Eye (tissue), 1 donor: ENCODE measurements at places on chromosomes 1 and 21.

DNA sequence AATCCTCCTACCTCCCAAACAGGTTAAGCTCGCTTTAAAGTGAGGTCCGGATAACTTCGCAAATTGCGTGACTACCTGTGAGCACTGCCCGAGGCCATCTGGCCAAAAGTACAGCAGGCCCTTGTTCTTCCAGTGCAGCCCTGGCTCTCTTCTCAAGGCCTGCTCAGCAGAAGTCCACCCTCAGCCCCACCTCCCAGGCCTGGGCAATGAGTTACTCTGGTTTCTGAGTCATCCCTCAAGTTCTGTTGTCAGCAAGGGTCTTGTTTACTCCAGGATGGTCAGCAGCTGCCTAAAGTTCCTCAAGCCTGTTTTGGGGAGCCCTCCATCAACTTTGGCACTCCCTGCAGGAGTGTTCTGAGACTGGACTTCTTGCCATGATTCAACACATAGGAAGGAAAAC, 101.7 kb downstream of the BCAR3 start:
- no peak for DNase-seq

- DNase-seq = no peak
Measured at GRCh38 chr1:16991571-16991970, 11.2 kb upstream of the MFAP2 start.

GRCh38 chr21:15283789-15284188, 219.0 kb upstream of the NRIP1 start:
- no peak for DNase-seq

- peak; percentile 81 for DNase-seq
Measured at GRCh38 chr1:209675565-209676154, 448 bp downstream of the G0S2 start.

DNA sequence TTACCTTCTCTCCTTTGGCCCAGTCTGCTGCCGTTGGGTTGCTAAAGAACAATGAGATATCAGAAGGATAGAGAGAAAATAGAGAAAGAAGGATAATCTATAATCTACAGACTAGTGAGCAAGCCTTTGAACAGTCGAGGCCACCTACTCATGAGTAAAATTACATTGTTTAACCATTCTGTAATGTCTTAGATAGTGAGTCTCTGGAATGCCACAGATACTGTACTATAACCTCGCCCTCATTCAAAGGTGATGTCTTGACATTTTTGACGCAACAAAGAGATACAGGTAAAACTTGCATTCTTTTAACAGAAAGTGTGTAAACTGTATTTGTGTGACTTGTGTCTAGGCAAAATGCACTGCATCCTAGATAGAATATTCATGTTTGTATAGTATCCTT, 77.9 kb downstream of the LAMC1 start:
- DNase-seq = no peak

GRCh38 chr1:64209221-64209620, 5.8 kb downstream of the UBE2U start:
- DNase-seq = no peak

DNA sequence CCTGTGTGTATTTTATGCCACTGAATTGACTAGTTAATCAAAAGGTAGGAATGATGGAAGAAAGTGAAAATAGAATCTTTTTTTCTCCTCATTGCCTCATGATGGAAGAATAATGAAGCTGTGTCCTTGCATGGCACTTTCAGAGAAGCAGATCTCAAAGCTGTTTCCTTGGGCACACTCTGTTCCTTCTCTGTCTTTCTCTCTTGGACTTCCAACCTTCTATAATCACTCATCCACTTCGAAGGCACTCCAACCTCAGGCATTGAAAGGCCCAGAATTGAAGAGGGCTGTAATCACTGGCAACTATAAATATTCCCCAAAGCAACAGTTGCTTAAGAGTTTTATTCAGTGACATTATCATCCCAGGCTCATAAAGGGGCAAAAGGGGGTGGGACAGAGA, 31.1 kb upstream of the DNASE2B start:
- no peak for DNase-seq

DNA sequence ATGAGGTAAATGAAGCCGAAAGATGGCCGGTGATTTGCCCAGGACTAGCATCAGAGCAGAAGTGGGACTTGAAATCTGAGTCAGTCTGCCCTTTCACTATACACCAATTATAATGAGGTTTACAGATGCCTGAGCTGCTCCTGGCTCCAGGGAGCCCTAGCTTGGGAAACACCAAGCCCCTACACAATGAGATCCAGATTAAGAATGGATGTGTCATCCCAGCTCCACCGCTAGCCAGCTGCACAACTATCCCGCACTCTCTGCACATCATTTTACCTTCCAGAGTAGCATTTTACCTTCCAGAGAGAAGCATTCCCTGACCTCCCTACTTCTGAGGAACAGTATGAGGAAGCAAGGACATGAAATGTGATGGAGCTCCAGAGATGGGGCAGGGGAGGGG, 27.0 kb downstream of the SERTAD4 start:
- peak; percentile 60 for DNase-seq

GRCh38 chr1:12151465-12151864, 15.3 kb upstream of the TNFRSF1B start:
- no peak for DNase-seq

GRCh38 chr1:1037366-1038327, 17.7 kb downstream of the AGRN start:
- no peak for DNase-seq

DNA sequence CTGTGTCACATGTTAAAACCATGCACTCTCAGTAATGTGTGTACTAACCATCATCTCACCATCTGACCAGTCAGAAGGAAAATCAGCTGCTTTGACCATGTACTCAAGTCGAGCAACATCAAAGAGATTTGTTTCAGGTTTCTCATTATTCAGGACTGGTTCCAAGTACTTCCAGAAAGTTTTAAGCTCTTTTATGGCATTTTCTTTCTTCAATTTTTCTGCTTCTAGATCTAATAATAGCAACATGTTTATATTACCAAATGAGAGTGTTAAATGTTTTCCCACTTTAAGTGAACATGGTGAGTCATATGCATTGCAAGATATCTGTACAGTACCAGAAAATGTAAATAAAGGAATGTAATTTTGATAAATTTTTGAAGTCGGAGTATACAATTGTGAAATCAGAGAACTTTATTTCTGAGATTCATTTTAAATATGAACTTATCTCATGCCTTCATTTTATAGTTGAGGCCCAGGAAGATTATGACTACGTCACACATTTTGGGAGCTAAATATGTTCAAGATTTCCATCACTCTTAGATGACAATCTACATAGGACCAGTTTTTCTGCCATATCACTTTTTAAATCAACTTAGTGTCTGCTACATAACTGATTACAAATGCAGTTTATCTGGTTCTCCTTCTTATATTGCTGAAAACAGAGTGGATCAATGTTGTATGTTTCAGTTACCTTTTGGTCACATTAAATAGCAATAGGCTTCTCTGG, 87.2 kb downstream of the SPAG17 start:
- no peak for DNase-seq

- no peak for DNase-seq
Measured at GRCh38 chr1:115669002-115669673, 27.4 kb downstream of the VANGL1 start.

DNA sequence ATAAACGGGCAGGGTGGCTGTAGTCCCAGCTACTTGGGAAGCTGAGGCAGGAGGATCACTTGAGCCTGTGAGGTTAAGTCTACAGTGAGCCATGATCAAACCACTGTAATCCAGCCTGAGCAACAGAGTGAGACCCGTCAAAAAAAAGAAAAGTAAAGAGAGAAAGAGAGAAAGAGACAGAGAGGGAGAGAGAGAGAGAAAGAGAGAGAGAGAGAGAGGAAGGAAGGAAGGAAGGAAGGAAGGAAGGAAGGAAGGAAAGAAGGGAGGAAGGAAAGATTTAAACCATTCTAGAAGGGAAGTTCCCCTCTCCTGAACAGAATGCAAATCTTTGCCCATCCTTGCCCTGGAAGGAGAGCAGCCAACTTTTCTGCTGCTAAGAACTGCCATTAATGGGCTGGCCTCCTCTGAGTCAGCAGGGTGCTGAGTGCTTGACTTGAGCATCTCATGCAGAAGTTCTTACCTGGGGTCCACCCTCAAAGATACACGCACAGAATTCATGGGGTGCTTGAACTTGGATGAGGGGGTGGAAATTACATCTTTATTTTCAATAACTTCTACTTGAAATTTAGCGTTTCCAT, 24.5 kb upstream of the TARDBP start:
- DNase-seq = no peak

DNA sequence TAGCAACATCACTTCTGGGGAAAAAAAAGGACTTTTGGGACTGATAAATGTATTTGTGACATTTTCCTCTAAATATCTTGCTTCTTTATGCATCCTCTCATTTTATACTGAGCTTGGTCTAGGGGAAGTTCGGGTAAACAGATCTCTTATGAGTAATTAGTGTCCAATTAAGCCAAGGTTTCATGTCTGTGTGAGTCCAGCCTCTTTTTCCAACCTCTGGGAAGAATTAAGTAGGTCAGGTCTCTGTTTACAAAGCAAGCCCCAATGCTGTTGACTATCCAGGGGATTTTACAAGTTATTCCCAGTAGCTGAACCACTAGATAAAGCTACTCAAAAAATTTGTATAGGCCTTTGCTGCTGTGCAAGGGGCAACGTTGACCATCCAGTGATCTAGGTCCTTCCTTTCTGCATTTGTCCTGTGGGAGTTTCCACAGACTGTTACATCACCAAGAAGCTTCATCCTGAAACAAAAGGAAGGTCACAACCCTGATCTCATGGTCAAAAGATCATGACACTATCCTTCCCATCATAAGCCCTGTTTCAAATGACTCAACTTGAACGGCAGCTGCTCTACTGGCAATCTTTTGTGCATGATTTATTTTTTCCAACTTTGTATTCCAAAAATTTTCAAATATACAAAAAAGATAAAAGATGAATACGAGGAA, 74.3 kb downstream of the ETS2 start:
- DNase-seq = no peak

DNA sequence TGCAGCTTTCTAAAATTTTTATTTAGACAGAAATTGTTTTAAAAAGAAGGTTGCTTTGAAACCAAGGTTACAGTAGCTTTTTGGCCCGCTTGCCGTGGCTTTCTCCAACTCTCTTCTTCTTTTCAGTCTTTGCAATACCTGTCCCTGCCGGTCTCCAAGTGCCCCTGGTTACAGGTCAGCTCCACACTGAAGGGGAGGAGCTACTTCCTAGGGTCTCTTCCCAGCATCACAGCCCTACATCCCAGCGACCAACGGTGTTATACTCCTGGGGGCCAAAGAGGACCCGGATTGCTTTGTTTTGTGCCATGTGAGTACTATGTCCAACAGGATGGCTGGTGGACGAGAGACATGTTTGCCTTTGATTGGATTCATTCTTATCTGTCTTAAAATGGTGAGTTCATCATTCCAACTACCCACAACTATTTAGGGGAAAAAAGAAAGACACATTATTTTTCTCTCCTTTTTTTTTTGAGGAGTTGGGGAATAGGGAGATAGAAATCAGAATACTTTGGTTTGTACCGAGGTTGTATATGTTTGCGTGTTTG, at the start of gene FNDC7:
TSS of gene FNDC7 (plus strand) at position 303 of the 545 bp plus-strand sequence. CDS start at position 329, 26 bp downstream.
- DNase-seq = no peak

DNA sequence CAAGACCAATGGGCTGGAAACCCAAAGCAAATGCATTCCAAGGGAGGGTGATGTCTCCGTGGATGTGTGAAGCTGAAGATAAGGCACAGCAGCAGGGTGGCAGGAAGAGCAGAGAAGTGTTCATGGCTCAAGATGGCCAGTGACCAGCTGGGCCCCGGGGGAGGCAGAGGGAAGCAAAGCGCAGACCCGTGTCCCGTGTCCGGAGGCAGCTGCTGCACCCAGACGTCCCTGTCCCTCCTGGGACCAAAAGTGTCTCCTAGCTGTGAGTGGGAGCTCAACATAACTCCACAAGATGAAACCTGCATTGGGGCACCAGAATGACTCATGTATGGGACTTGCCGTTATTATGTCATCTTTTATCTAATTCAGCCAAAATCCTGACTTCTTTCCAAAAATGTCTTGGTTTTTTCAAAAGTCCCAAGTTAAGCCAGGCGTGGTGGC, 118.2 kb downstream of the RIPK4 start:
- no peak for DNase-seq

DNA sequence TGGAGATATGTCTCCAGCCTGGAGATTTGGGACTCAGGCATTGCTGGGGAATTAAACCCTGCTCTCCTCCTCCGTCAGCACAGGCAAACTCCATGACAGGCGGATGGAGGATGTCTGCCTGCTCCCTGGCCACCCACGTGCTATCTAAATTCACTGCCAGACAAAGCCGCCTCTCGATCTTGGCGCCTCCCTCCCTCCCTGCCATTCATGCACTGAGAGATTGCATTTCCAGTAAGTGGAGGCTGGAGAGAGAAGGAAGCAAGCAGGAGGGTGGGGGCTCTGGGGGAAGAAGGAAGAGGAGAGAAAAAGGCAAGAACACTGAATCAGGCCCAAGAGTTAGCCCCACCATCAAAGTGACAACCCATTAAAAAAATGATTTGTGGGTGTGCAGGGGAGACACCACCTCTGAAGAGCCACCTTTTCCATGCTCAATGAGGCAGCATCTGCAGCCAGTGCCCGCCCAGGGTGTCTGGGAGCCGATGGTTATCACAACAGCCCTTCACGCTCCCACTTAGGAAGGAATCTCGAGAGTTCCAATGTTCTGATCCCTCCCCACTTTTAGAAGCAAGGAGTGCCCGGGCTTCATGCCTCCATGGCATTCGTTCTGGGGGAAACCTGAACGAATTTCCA, 183.0 kb downstream of the HIVEP3 start:
- DNase-seq = peak; percentile 70

DNA sequence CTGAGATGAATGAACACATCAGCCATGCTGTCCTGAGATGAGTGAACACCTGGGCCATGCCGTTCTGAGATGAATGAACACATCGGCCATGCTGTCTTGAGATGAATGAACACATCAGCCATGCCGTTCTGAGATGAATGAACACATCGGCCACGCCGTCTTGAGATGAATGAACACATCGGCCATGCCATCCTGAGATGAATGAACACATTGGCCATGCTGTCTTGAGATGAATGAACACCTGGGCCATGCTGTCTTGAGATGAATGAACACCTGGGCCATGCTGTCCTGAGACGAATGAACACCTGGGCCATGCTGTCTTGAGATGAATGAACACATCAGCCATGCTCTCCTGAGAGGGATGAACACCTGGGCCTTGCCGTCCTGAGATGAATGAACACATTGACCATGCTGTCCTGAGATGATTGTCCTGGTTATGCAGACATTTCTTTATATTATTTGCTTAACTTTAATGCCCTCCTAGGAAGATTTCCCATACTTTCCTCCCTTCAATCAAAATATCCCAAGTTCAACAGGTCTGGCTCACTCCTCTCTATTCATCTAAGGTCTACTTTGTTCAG, 48.6 kb upstream of the COL6A1 start:
- DNase-seq = no peak

- DNase-seq = no peak
Measured at GRCh38 chr1:3584915-3585314, 26.4 kb downstream of the MEGF6 start.

- DNase-seq = no peak
Measured at GRCh38 chr1:58231204-58231603, 315.3 kb downstream of the OMA1 start.

GRCh38 chr21:30613836-30614235, at the start of gene KRTAP6-1:
Gene KRTAP6-1 (minus strand): TSS chr21:30613930. CDS start chr21:30613904, 26 bp downstream.
- no peak for DNase-seq

GRCh38 chr1:53593758-53594380, 134.7 kb downstream of the DMRTB1 start:
- peak; percentile 82 for DNase-seq

GRCh38 chr1:67570486-67571143, 114.4 kb upstream of the GADD45A start:
- DNase-seq = no peak

- no peak for DNase-seq
Measured at GRCh38 chr1:243275316-243275715, 19.5 kb downstream of the SDCCAG8 start.

GRCh38 chr1:228751360-228752098, 16.2 kb downstream of the RHOU start:
- no peak for DNase-seq
